ENCODE measurements at places on chromosomes 1 and 21.

GRCh38 chr1:228162286-228163006, 3.2 kb upstream of the IBA57 start:
- DNase-seq, result no peak

- no peak for DNase-seq
Observed at GRCh38 chr1:25209516-25209915, 22.8 kb downstream of the SYF2 start.

GRCh38 chr21:38148046-38148445, 108.7 kb upstream of the KCNJ15 start:
- no peak for DNase-seq

DNA sequence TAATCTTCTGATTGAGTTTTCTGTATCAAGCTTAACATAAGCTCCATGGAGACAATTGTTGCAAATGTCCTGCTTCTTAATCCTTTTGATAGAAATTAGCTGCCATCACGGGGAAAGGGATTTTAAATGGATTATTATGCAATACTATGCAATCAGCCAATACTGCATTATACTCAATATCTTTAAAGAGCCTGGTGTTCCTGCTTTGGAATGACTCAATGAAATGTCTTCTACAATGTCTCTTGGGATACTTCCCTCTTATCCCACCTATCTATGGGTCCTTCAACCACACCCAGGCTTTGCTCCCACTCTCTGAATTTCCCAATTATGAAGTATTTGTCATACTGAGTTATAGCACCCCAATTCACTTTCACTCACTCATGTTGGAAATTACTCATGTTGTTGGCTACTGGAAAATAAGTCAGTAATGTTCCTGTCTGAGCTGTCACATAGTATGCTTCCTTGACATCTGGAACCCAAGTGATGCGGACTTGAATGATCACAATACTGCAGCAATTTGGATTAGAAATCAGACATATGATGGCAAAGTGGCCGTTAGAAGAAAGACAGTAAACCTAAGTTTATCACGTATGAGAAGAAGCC, 85.0 kb downstream of the TPR start:
- DNase-seq, result no peak

DNA sequence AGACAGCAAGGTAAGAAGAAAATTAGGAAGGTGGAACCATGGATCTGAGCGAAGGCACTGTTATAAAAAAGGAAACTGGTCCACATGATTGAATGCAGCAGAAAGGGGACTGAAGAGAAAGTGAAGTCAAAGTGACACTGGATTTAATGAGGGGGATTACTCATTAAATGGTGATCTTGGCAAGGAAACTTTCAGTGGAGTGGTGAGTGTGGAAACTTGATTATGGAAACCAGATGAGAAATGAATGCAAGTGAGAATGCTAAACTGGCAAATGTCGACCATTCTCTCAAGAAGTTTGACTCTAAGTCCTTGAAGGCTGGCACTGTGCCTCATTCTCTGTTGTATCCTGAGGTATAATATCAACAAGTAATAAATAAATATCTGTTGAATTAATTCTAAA, 23.3 kb downstream of the COLGALT2 start:
- DNase-seq, result no peak

- no peak for DNase-seq
Observed at GRCh38 chr1:37358992-37359391, 115.4 kb upstream of the ZC3H12A start.

DNA sequence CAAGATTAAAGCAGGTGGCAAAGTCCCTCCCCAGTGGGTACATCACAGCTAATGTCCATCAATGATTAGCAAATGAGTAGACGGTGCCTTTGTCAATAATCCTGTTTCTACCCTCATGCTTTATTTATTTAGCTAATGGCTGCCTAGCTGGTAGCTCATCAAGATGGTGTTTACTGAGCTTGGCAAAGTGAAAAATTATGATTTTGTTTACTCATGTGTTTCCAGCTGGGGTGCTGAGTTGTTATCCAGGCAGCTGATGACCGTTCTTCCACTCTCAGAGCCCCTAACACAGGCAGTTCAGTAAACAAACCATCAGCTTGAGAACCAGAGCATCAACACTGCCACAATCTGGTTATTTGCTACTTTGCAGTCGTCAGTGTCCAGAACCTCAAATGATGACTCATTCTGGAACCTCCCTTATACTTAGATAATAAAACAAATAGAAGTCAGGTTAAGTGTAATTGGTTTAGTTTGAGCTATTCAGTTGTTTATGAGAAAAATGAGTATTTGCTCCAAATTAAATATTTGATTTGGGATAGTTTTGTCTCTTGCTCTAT, 163.9 kb downstream of the ST6GALNAC5 start:
- no peak for DNase-seq

GRCh38 chr1:27296773-27297291, 25.1 kb upstream of the TMEM222 start:
- DNase-seq, result peak; percentile 78

DNA sequence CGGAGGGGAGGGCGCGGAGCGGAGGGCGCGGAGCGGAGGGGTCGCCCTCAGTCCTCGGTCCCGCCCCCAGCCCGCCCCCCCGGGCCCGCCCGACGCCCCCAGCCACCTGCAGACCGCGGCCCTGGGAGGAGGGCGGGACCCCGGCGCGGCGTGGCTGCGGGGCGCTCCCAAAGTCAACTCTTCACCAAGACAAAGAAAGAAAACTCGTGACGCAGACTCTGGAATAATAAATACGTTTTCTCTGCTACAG, 1.2 kb downstream of the HES4 start:
- DNase-seq, result no peak

DNA sequence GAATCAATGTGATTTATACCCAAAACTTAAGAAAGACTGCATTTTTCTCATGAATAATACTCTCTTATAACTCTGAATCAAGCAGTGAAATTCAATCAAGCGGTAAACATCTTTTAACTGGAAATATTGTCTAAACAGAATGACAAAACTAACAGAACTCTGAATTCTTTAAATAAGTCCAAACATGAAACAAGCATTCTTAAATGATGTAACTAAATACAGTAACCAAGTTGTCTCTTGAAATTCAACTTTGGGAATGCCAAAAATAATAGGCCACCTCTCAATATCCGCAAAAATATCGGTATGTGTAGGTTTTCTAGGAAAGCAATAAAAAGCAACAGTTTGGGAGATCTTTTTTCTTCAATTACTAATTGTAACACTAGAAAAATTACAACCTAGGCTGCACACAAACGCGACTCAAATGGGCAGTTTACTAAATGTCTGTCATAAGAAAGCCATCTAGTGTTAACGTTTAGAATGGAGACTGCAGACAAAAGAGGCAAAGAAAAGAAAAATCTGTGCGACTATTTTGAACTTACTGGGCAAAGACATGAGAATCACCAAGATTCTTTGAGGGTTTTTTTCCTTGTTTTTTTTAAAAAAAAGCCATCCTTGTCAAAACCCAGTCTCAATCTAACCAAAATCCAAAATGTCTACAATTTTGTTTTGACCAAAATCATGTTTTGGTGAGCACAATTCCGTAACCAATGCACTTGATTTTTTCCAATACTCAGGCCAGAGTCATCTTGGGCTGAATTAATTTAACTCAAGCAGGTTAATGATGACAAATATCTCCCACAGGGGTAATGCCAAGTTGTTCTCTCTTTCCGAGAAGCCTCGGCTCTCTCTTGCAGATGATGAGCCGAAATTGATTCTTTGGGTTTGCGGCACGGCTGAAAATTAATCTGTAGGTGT, 1.3 kb downstream of the SIPA1L2 start:
- DNase-seq, result peak; percentile 50

- no peak for DNase-seq
Observed at GRCh38 chr1:53473463-53473862, 14.3 kb downstream of the DMRTB1 start.

DNA sequence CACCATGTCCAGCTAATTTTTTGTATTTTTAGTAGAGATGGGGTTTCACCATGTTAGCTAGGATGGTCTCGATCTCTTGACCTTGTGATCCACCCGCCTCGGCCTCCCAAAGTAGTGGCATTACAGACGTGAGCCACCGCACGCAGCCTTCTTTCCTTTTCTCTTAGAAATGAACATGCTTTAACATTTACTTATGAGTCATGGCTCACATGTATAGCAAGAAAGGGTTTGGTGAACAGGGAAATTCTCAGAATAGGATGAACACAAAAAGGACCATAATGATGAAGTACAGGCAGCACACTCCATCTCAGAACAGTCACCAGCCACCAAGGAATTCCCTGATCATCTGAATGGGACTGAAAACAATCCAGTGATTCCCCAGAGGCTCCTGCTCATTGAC, 9.4 kb upstream of the VAMP4 start:
- DNase-seq, result no peak

DNA sequence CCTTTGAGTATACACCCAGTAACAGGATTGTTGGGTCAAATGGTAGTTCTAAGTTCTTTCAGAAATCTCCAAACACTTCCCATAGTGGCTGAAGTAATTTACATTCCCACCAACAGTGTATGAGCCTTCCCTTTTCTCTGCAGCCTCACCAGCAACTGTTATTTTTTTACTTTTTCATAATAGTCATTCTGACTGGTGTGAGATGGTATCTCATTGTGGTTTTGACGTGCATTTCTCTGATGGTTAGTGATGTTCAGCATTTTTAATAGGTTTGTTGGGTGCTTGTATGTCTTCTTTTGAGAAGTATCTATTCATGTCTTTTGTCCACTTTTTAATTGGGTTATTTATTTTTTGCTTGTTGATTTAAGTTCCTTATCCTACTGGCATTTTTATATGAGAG, 26.4 kb upstream of the LAMC1 start:
- no peak for DNase-seq
